AG08396 (cell line): ENCODE measurements at places on chromosomes 7 and 10.

GRCh38 chr7:157337316-157338149 lies 729 bp downstream of the DNAJB6 start:
- DNase-seq: peak; percentile 87

DNA sequence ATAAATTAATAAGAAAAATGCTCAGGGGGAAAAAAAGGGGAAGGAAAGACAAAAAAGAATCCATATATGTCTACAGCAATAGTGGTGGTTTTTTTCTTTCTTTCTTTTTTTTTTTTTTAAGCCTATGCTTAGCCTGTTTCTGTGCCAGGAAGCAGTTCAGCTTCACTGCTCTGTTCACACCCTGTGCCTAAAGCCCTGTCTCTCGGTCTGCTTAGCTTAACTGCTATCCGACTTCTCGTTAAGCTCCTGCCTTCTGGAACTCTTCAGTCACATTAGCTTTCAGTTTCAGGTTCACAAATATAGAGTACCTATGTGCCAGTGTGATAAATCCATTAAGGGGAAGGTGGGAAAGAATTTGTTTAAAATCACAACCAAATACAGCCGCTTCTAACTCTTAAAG lies 26.5 kb upstream of the NRG3 start:
- DNase-seq: no peak

DNA sequence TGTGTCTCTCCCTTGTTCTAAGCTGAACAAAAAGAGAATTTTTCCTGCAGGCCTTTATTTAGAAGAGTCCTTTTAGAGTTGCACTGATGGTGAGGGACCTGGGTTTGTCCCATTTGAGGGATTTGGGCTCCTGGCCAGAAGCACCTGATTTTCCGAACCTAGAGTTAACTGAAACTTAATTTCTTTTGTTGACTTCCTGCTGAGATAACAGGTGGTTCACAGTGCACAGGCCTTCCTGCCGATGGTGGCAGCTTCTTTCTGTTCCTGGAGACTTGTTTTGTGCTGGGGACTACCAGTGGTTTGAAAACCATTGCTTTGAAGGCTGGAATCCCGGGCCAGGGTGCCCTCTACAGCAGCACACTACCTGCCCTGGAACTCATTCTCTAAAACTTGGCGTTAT lies 99.2 kb downstream of the SUGCT start:
- no peak for DNase-seq

DNA sequence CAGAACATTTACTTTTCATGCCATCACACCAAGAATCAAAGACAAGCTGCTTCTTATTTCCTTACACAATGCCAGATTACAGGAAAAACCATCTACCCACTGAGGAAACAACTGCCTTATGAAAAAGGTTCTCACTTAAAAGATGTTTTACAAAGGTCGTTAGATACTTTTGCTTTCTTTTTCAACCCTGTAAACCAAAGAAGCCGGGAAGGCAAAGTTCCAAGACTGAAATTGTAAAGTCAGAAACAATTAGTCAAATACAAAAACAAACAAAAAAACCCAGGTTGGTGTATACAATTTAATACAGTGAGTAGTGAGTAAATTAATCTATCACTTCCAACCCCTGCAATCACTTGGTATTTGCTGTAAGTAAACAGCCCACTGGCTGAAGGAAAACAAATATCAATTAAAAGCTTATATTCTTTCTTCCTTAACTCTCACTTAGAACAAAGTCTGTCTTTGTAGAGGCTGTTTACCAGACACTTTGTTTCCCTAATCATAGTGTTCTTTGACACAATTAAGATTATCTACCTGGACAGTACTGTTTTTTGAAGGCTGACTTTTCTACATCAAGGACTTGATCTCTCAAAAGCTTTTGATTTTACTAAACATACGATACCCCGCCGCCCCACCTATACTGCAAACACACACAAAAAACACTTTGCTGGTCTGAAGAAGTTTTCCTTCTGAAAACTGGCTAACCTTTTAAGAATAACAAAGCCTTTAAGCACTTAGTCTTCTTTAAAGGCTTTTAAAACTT lies 18.1 kb downstream of the ERLIN1 start:
- no peak for DNase-seq

DNA sequence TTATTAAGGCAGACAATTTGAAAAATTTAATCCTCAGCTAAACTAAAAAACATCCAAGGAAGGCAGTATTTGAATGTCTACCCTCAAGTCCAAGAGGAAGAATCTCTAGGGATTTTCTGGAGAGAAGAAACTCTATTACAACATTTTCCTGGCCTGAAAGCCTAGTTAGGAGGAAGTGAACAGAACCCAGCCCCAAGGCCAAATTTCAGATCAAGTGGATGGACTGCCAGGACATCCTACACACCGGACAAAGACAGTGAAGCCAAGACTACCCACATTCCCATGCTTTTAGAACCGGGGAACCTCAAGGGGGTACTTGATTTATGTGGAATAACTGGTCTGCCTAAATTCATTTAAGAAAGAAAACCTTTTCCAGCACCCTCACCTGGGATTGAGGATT lies 108.9 kb upstream of the MEOX2 start:
- no peak for DNase-seq

DNA sequence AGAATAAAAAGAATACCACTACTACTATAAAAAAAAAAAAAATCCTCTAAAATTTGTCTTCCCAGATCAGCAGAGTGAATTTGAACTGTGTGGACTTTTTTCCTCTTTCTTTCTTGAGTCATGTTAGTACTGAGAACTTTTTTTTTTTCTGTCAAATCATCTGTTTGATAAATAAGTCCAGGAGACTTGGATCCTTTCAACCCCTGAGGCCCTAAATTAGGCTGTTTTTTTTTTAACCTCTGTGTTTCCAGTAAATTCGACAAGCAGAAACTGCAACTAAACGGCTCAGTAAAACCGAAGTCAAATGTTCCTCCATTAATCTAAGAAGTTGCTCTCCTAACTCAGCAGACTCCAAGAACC lies 2.7 kb downstream of the MAP3K8 start:
- DNase-seq: no peak

- peak; percentile 22 for DNase-seq
These were observed 43.0 kb downstream of the SCRN1 start for GRCh38 chr7:29946428-29947186.

DNA sequence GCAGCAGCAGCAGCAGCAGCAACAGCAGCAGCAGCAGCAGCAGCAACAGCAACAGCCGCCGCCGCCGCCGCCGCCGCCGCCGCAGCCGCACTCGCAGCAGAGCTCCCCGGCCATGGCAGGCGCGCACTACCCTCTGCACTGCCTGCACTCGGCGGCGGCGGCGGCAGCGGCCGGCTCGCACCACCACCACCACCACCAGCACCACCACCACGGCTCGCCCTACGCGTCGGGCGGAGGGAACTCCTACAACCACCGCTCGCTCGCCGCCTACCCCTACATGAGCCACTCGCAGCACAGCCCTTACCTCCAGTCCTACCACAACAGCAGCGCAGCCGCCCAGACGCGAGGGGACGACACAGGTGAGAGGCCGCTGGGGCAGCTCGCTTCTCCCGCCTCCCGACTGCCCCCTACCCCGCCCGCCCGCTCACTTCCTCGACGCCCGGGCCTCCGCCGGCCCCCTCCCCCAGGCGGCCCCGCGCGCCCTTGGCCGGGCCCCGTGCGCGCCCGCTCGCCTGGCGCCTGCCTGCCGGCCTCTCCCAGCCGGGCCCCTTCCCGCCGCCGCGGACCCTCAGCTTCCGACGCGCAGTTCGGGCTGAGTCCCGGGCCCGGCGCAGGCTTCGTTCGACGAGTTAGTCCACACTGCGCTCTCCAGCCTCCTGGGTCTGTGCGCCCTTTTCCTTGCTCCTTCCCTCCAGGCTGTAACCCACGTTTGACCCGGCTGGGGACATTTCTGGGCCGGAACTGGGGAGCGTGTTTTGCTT lies 882 bp downstream of the DLX6 start:
- peak; percentile 68 for DNase-seq

DNA sequence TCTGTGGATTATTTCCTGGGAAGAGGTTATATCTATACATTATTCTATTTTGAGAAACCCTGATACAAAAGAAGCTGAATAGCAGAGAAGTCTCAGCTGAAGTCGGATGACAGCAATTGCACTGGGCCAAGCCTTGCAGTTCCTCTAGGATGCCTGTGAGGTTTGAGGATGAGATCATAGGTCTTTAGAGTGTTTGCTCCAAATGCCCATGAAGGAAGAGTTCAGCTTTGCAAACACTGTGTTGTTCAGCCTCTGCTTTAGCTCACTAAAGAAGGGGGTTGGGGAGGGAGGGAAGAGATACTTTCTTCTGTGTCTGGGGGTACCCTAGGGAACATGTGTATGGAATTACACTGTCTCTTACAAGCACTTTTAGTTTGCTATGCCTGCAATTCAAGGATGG lies 282.5 kb upstream of the NRP1 start:
- no peak for DNase-seq

GRCh38 chr10:24349379-24350001 lies 140.6 kb downstream of the KIAA1217 start:
- no peak for DNase-seq

DNA sequence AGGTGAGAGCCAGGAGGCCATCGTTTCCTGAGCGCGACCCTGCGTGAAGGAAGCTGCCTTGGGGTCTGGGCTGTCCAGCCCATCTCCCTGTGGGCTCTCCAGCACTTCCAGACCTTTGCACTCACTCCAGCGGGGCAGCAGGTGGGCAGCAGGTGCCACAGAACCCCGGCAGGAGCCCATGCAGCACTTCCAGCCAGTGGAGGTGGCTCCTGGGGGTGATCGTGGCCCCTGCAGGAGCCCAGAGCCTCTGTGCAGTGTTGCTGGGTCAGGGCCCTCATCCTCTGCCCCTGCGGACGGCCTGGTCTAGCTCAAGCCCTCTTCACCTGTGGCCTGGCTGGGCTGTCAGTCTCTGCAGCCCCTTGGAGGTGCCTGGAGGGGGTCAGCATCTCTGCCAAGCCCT lies 59.9 kb downstream of the PWWP2B start:
- no peak for DNase-seq

GRCh38 chr10:93757801-93758507 lies at the start of gene LGI1:
Gene LGI1 (plus strand): TSS chr10:93757936. CDS start chr10:93758145, 209 bp downstream.
- DNase-seq: no peak

DNA sequence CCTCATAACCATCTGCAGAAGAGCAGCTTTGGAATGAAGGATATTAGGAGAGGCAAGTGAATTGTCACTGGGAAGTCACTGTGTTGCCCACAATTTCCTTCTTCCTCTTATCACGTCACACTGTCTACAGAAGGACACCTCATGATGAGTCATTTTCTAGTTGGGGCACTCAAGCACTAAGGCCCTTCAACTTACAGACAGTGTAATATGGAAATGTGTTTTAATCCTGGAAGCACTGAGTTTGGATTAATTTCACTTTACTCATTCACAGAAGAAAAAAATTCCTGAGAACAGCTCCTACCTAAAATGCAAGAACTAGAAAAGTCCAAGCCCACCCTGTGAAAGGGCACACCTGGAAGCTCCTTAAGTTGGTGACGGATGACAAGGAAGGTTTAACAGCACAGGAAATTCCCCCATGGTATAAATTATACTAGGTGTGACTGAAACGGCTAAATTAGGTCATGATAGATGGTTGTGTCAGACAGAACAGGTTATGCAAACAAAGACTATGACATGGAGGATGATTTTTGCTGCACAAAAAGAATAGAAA lies 56.6 kb downstream of the PARD3 start:
- peak; percentile 71 for DNase-seq

- peak; percentile 87 for DNase-seq
These were observed 42.6 kb downstream of the FAM20C start for GRCh38 chr7:234708-235553.
